ENCODE measurements at places on chromosomes 2 and 18. TPM values are rescaled to one million over a fixed set of nuclear protein-coding genes. Genes with fewer than 3 reads are reported as not detected.

DNER gene
- 0.05 TPM for total RNA-seq

RAPH1 gene
- 41.3 TPM for total RNA-seq

GPR155 gene
- total RNA-seq = 5.6 TPM

CLEC4F gene
- total RNA-seq = not detected

LOXHD1 gene
- not detected for total RNA-seq

DSG1 gene
- not detected for total RNA-seq

EPB41L3 gene
- not detected for total RNA-seq

IMPACT gene
- 43.0 TPM for total RNA-seq

ZEB2 gene
- 164 TPM for total RNA-seq

DOK6 gene
- not detected for total RNA-seq

ARHGEF33 gene
- 0.26 TPM for total RNA-seq

TLK1 gene
- 8.6 TPM for total RNA-seq

SH3YL1 gene
- 48.7 TPM for total RNA-seq

ZNF396 gene
- 0.27 TPM for total RNA-seq

CYB5A gene
- total RNA-seq = 48.7 TPM

ALLC gene
- total RNA-seq = not detected

IL36G gene
- not detected for total RNA-seq

PLEKHH2 gene
- total RNA-seq = 0.24 TPM

All from myocyte (in vitro differentiated cells).